ENCODE measurements at places on chromosomes 7 and 10.

DNA sequence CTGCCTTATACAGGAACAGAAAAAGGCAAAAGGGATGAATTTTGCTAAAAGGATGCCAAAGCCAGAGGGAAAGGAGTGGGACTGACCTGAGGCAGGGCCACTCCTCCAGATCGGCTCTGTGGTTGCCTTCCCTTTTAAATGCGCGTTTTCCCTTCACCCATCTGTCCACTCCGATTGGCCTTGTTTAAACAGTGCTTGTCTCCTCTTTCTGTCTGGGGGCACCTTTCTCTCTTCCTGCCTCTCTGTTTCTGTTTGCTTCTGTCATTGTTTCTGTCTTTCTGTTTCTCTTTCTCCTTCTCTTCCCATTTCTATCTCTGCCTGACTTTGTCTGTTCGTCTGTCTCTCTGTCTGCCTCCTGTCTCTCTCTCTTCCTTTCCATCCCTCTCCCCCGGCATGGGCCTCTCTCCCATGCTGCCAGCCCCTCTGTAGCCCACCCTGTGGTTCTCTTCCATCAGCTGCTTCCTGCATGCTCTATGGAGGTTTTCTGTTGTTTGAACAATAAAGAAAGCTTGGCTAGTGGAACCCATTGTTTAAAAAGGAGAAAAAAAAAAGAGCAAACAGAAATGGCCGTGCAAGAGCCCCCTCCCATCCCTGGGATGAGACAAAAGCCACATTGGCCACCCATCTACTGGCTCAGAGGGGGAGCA is 29.5 kb upstream of the HSPB1 start:
- DNase-seq: no peak

DNA sequence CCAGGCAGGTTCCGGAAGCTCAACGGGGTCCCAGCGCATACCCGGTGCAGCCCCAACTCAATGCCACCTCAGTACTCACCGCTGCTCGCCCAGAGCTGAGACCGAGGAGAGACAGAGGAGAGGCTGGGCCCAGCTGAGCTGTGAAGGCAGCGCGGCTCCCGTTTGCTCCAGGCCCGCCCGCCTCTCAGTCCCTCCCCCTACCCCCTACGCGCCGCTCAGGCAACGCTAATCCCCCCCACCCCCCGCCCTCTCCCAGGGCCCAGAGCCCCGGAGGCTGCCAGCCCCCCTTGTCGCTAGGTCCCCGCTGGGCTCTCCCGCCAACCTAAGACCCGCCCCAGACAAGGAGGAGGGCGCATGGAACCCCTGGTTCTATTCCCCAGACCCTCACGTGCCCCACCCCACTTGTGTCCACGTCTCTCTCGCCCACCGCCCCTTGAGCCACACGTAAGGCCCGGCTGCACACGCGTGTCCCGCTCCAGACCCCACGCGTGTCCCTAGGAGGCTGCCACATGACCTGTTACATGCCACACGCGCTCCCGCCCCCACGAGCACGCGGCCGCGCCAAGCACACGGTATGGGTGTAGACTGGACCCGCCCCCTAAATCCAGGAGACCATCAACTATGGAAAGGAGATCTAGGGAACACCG is at the start of gene PSD:
TSS of gene PSD (minus strand) at position 164 of the 647 bp plus-strand sequence. CDS start 1,747 bp downstream, outside the sequence.
- DNase-seq: no peak

DNA sequence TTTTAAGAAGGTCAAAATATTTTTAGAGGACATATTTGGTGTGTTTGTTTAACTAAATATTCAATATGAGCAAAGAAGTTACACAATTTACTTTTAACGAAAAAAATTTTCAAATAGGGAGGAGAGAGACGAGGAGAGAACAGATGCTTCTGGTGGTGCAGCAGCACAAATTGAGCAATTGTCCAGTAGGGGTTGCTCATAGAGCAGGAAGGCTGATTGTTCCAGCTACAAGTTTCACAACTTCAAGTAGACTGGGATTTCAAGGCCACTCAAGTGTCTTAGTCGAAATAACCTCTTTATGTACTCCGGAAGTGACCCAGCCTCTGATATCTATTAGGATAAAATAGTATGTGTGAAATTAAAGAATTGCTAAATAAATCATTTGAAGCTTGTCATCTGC is 197.9 kb downstream of the HDAC9 start:
- no peak for DNase-seq

- no peak for DNase-seq
These were observed 478 bp upstream of the ZNF22 start for GRCh38 chr10:45000138-45000751.

- DNase-seq: no peak
These were observed 551.7 kb downstream of the HTR7 start for GRCh38 chr10:90306187-90306586.

DNA sequence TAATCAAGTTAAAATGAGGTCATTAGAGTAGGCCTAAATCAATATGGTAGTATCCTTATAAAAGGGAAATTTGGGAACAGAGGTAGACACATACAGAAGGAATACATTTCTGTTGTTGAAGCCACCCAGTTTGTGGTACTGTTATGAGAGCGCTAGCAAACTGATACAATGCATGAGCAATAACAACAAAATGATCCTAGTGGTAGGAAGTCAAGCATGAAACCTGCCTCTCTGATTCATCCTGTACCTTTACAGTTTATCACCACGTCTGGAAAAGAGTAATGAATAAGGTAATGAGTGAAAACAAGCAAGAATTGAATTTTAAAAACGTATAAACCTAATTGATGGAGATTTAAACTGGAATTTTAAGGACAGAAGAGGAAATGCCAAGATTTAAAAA is 217.2 kb downstream of the PCLO start:
- no peak for DNase-seq

DNA sequence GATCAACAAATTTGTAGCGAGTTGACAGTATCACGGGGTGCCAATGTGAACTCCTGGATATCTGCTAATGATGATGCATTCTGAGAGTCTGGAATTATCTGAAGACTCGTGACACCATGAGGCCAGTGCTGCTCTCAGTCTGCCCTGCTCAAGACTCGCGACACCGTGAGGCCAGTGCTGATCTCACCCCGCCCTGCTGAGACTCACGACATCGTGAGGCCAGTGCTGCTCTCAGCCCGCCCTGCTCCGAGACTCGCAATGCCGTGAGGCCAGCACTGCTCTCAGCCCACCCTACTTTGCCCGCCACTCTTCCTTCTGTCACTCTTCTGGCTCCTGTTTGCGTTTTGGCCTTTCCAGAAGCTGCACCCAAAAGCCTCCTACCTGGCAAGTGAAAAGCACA is 411.8 kb downstream of the PTPRN2 start:
- DNase-seq: no peak

DNA sequence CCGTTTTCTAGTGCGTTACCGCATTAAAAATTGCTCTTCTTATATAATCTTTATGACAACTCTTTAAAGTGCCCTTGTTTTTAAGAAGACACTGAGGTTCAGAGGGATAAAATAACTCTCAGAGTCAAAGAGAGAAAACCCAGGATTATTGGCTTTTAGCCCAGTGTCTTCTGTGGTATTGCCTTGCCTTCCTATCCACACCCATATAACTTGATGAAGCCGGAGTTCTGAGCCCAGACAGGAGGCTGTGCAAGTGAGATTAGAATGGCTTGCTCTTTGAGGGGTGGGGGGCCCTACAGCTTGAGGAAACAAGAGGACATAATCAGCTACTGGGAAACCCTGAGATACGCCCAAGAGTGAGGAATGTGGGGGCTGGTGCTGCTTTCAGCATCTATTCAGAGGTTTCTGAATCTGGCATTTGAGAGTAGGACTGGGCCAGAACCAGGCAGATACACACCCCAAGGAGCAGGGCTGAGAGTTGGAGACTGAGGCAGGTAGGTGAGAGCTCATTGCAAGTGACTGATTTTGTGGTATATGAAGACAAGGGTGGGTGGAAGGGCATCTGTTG is 2.3 kb downstream of the PRXL2A start:
- no peak for DNase-seq

DNA sequence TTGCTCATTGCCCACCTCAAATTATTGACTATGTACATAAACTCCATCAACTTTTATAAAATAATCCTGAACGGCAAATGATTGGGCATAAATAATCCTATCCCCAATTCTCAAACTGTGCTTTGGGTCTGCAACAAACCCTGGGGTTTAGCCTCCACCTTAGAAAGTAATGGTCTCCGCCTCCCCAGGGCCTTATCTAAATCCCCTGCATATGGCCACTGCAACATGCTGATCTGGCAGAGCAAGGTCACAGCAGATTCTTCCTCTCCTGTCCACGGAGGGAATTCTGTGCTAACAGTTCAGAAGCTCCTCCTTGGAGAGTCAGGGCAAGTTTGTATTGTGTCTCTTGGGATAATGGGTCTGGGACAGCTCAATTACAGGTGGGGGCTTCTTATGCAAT is 18.4 kb downstream of the FXYD4 start:
- DNase-seq: no peak

- DNase-seq: no peak
These were observed 45.6 kb downstream of the PDSS1 start for GRCh38 chr10:26743091-26743490.

- DNase-seq: no peak
These were observed 47.6 kb upstream of the ELFN1 start for GRCh38 chr7:1622441-1622840.

DNA sequence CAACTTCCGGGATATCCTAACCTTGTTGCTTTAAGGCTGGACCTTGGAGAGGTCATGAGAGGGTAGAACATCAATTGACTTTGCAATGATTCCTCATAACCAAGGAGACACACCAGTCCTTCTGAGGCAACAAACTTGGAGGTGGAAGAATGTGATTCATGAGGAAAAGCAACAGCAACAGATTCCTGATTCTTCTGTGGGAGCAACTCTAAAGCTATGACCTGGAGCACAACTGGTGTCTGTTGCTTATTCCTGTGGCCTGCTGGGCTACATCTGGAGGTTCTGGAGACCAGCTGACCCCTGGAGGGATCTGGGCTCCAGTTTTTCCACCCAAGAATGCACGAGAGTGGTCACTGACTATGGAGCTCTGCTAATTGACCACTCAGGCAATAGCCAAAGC is 116.6 kb downstream of the CREB5 start:
- no peak for DNase-seq

DNA sequence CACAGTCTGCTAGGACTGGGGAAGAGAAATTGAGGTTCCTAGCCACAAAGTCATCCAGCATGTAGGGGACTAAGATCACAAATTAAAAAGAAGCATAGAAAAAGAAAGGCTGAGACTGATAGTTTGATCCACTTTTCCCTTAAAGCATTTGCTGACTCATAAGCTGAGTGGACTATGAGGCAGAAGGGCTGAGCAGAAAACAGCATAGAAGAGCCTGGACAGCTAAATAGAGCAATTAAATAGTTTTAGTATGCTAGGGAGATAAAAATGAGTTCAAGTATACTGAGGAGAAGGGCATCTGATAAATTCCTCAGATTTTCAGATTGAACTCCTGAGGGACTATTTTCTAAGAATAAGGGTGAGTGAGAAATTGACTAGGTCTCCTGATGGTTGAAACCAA is 155.9 kb upstream of the EGR2 start:
- DNase-seq: no peak

DNA sequence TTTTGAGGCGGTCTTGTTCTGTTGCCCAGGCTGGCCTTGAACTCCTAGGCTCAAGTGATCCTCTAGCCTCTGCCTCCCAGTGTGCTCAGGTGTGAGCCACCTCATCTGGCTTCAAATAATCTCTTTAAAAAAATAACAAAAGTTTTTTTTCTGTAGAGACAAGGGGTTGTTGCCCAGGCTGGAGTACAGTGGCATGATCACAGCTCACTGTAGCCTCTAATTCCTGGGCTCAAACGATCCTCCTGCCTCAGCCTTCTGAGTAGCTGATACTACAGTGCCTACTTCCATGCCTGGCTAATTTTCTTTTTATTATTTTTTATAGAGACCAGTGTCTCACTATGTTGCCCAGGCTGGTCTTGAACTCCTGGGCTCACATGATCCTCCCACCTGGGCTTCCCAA is 11.7 kb downstream of the FOXK1 start:
- DNase-seq: no peak

- no peak for DNase-seq
These were observed 37.0 kb downstream of the RPA3 start for GRCh38 chr7:7681191-7681935.

GRCh38 chr10:49298671-49298982 is 343 bp upstream of the C10orf71 start:
- no peak for DNase-seq

DNA sequence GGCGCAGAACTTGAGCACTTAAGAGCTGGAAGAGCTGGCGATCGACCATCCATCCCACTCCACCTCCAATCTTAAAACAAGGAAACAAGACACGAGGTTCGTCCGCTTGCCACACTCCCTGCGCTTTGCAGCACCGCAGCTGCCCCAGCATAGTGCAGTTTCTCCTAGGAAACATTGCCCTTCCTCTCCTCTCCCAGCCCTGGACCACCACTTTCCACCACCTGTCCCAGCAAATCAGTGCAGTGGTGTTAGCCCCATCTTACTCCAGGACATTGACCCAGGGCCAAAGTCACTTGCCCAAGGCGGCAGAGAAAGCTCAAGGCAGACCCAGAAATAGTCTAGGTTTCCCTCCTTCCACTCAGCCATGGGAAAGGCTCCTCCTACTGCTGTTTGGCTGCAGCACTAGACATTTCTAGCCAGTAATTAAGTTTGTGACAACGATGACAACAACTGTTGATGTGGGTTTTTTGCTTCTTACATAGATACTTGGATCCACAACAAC is 1.5 kb upstream of the PARD3 start:
- DNase-seq: no peak

DNA sequence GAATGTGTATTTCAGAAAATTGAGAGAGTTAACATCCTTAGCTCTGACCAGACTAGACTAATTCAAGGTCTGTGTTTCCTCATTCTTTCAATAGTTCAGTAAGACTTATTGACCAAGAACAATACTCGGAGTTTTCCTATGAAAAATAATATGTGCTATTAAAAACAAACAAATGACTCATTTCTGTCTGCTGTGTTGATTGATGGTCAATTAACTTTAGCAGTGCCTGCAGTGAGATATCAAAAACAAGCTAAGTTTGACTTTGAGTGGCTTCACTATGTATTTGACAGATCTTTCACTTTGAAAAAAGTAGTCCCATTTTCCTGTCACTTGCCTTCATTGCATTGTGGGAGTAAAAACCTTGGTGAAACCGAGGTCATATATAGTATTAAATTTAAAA is 91.0 kb downstream of the GNAT3 start:
- DNase-seq: no peak

GRCh38 chr10:79274279-79275104 is 72.8 kb upstream of the PPIF start:
- DNase-seq: no peak

- DNase-seq: no peak
These were observed 15.3 kb downstream of the BRI3 start for GRCh38 chr7:98296833-98297232.

- DNase-seq: no peak
These were observed 13.8 kb downstream of the GRK5 start for GRCh38 chr10:119221201-119221600.

All from stimulated activated CD4-positive, alpha-beta T cell treated with anti-CD3 and anti-CD28 coated beads, Interleukin-15, amount 100 ng/mL, for 1 hour (primary cell).